ENCODE measurements at places on chromosomes 5 and 9.

DNA sequence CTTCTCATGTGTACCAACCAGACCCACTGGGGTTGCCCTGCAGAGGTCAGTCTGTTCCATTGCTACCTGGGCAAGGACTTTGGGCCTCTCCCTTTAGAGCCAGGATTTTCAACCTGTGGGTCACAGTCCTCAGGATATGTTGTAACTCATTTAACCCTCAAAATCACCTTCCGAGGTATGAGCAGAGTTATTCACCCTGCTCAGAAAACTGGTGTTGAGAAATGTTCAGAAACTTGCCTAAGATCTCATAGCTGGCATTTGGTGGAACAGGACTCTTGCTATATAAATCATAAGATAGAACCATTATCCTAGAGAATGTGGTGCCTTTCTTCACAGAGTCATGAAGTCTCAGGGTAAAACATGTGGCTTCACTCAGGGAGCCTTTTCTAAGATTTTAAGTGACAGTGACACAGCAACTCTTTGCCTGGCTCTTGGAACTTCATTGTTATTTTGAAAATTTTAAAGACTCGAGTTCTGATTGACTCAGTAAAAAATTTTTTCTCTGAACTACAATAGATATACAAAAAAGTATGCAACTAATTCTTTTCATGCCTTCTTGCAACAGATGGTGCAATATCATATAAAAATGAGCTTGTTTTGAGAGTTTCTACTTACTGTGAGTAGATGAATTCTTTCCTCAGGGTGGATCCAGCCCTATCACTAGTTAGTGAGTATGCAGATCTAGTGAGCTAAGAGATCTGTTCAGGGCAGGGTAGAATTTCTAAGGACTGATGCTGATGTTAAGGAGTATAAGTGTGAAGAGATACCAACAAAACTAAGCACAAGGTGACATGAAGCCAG lies 29.5 kb downstream of the CAST start:
- DNase-seq: no peak

- no peak for DNase-seq
Measured at GRCh38 chr5:27472871-27473270, 434.5 kb upstream of the CDH9 start.

DNA sequence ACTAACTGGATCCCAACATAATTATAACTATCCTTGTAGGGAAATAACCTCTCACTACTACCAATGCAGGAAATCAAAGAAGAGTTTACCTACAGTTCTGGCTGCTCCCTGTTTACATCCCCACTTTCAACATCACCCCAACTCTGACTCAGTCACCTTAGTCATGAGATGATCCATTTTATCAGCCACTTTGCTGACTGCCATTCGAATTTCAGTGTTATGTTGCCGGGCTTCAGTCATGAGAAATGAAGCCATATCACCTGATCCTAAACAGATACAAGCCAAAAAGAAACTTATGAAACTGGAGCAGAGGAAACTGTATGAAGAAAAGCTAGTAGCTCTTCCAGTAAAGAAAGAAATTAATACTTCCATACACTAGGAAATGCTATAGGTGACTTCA lies 33.7 kb downstream of the SLC31A2 start:
- DNase-seq: no peak

DNA sequence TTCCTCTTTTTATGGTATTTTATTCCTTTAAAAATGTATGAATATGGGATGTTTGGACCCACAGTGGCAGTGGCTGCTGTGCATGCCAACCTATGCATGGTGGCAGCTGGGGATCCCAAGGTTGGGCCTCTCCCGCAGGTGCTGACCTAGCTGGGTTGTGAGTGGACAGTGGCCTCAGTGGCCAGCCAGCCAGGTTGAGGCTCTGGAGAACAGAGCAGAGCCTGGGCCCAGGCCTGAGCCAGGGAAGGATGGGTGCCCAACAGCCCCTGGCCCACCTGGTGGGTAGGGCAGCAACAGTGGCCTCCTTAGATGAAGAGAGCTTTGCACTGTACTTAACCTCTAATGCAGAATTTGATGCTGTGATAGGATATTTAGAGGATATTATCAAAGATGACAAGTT lies 624.8 kb downstream of the CHSY3 start:
- no peak for DNase-seq

GRCh38 chr9:78898234-78898633 lies 601.3 kb downstream of the PSAT1 start:
- no peak for DNase-seq

- no peak for DNase-seq
Measured at GRCh38 chr9:129103595-129103965, 7.0 kb downstream of the CRAT start.

DNA sequence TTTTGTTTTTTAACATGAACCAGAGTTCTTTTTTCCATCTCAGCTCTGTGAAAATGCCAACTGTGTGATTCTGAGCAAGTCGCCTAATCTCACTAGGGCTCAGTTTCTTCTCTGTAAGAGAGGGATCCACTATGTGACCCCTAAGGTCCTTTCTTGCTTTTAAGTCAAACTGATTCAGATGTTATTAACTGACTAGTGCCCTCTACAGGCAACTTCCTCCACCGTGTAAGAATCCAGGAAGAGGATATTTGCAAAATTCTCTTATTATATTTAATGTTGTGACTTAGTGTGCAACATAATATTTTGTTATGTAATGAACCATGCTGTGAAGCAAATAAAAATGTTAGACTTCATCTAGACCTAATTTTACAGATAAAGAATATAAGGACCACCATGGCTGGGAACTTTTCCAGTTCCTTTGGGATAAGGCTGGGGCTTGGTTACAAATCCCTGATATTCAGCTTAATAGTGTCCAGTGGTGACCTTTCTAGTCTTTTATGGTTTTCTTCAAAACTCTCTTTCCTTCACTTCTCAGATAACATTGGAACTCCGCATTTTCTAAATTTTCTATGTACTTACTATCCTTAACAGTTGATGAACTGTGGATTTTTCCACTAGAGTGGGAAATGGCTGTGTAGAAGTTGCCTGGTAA lies 244.7 kb downstream of the PIK3R1 start:
- DNase-seq: no peak

DNA sequence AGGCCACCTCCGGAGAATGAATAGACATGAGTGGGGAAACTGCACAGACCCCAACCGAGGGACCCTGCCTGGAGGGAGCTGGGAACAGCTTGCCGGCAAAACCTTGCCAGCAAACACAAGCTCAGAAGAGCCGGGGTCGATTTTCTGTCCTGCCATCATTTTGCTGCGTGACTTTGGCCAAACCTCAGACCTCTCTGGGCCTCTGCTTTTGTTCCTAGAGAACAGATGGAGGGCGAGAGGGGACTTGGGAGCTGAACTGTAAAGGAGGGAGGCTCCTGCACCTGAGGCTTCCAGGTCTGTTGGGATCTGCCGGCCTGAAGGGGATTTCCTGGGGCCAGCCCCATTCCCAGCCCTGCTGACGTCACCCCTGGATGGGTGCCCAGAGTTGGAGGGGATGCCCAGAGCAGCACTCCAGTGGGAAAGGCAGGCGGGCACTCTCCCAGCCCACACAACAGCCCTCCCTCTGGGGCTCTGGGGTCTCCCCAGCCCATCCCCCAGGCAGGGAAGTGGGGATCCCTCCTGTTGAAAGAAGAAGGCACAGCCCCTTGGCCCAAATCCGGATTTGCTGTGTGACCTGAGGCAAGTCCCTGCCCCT lies 40.4 kb upstream of the SYNPO start:
- no peak for DNase-seq

DNA sequence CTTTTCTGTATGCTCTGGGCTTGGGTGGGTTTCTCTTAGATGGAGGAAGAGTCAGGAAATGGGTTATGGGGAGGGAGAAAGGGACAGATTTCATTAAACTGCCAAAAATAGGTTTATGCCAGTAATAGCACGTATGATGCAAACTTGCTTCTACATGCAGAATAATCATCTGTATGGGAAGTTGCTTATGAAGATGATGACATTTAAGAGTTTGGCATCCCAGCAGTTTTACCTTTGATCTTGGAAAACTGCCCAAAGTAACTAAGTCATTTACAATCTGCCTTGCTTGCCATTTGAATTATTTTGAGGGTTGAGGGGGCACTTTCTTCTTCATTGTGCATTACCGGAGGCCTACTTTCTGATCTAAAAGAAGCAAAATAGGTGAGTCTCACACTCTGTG lies 282.9 kb upstream of the ANKRD55 start:
- DNase-seq: no peak

DNA sequence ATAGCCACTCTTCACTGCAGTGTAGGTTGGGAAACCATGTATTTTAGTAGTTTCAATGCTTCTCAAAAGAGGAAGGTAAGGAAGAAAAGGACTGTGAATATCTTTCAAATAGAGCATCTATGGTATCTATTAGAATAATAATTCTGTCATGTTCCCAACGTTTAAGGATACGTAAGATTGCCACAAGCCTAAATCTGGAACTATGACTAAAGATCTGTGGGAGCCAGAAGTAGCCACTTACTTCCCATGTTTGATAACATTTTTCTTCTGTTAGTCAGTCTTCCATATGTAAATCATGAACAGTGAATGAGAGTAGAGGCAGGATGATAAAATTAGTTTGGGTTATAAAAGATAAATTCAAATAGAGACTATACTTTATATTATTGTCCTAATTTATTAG lies 16.3 kb upstream of the MROH2B start:
- DNase-seq: no peak

DNA sequence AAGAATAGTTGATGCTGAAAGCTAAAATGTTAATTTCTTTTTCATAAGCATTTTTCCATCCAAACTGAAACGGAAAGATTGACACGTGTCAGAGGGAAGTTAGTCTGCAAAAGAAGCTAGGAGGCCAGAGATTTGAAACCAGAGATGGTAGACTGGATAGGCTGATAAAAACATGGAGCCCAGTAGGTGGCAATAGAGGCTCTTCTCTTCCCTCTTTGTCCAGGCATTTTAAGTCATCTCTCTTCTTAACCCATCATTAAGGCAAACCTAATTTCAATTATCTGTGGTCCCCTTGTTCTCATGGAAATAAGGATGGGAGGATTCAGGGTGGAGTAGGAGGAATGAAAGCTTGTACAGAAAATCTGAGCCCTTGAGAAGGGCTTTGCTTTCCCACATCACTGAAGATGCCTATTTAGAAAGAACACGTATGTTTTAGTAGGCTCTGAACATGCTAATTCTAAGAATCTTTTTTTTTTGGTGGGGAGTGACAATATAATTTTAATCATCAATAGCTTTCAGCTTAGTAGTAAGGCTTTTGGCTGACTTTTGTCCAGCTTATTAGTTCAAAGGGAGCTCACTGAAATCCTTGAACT lies 66.6 kb downstream of the ZNF474 start:
- DNase-seq: no peak

Measured in GM18507 (cell line).